Amniotic stem cell (primary cell): ENCODE measurements at places on chromosomes 11 and 22.

- DNase-seq, result no peak
These were observed 1.7 kb downstream of the KLHDC7B start for GRCh38 chr22:50547263-50547985.

DNA sequence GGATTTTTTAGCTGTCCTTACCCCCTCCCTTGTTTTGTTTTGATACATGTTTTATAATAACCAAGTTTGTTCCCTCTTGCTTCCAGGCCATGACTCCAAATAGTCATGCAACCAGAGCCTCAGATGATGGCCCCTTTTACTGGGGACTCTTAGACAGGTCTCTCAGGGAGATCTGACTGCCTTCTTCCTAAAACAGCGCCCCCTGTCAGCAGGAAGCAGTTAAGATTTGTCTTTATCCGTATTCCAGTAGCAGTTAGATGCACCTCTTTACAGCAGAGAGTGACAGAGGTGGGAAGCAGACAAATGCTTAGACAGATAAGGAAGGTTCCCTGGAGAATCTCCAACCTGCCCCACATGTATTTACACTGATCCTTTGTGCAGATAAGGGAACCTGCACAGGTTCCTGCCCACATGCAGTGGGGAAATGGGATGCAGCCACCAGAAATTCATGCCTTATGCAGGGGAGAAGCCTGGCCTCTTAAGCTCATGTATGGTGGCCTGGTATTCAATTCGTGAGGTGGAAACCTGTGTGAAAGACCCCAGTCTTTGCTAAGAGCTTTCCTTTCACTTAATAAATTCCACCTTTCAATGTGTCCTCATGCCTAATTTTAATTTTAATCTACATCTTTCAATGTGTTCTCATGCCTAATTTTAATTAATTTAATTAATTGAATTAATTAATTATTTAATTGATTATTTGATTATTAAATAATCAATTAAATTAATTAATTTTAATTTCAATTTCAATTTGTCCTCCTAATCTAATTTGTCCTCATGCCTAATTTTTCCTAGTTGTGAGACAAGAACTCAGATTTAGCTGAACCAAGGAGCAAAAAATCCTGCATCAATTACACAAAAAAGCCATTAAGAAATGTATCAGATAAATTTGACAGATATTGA, 11.5 kb upstream of the GLYAT start:
- no peak for DNase-seq

DNA sequence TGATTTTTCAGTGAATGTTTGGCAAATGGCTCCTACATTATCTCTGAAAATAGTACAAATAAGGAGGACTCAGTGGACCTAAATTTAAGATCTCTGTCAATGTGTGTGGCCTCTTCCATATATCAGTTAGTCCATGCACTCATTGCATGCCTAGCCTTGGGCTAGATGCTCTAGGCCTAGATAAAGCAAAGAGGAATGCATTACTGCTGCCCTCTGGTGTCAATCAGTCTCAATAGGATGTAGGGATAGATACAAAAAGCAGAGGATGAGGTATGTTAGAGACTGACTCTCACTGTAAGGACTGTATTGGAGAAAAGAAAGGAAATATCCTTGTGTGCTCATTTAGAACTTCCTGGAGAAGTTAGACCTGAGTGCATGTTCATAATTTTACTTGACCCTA, 42.0 kb downstream of the MS4A2 start:
- DNase-seq, result no peak

- no peak for DNase-seq
These were observed 21.8 kb upstream of the UVRAG start for GRCh38 chr11:75792997-75793800.

DNA sequence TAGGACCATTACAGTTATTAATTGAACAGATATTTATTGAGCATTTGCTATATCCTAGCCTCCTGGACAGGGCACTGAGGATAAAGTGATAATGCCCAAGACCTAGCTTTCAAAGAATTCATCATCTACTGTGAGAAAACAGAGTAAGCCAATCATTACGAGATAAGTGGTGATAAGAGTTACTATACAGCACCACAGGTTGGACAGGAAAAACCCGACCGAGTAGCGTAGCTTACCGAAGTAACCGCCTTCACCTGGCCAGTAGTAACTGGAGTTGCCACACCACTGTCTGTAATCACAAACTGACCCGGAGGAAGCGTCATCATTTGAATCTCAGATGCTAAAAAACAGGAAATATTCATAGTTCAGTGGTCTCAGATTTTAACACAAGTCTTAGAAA, 10.0 kb upstream of the NFRKB start:
- DNase-seq, result no peak

- no peak for DNase-seq
These were observed 39.5 kb downstream of the ELFN2 start for GRCh38 chr22:37387793-37388192.

DNA sequence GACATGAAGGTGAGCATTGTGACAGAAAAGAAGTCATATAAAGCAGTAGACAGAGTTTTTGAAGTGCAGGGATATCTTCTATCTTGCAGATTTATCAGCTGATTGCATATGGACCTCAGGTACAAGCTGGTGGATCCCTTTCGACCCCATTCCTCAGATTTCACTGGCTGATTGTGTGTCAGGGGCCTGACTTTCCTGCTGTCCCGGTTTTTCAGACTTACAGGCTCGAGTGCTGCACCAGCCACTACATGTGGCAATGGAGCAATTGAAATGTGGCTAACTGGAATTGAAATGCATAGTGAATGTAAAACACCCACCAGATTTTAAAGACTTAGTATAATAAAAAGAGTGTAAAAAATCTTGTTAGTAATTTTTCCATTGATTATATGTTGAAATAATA, 50.3 kb downstream of the CLMP start:
- no peak for DNase-seq

- DNase-seq, result peak; percentile 80
These were observed 7.3 kb upstream of the AHNAK start for GRCh38 chr11:62553839-62554361.

GRCh38 chr11:116309446-116309845, 463.3 kb downstream of the BUD13 start:
- no peak for DNase-seq

GRCh38 chr11:74284466-74284865, 27.0 kb downstream of the P4HA3 start:
- no peak for DNase-seq

- no peak for DNase-seq
These were observed 34.5 kb downstream of the WT1 start for GRCh38 chr11:32400670-32401369.

GRCh38 chr11:27039873-27040272, 742 bp upstream of the BBOX1 start:
- DNase-seq, result no peak

DNA sequence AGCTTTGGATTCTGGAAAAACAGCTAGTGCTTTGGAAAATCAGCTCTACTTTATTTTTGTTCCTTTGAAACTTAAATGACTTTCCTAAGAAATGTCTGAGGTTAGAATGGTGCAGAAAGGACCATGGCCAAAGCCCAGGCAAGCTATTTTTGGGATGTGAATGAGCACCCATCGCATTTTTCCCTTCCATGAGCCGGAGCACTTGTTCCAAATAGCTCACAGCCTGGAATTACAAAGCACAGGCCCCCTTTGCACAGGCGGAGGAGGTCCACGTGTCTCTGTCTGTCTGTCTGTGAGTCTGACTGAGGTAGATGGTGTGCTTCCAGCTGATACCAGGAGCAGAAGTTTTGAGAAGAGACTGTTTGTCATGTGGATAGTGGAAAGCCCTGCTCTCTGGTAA, 50.7 kb downstream of the MICAL2 start:
- DNase-seq, result no peak

DNA sequence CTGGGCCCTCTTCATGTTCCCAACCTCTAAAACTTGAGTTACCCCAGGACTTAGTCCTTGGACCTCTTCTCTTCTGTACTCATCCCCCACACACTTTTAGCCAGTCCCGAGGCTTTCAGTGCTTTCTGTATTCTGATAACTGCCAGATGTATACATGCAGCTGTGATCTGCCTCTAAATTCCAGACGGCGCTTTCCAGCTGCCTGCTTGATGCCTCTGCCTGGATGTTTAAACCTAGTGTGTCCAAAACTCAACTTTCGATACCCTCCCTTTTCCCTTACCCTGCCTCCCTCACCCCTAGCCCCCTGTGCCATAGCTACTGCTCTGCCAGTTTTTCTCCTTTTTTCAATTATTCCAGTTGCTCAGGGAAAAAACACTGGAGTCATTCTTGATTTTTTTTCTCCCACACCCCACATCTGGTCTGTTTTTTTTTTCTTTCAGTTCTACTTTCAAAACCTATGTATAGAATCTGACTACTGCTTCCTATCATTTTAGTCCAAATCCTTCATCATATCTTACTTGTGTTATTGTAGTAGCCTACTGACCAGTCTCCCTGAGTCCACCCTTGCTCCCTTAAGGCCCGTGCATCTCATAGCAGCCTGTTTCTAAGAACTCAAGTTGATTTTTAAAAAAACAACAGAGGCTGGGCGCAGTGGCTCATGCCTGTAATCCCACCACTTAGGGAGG, 32.9 kb upstream of the TECTA start:
- no peak for DNase-seq

DNA sequence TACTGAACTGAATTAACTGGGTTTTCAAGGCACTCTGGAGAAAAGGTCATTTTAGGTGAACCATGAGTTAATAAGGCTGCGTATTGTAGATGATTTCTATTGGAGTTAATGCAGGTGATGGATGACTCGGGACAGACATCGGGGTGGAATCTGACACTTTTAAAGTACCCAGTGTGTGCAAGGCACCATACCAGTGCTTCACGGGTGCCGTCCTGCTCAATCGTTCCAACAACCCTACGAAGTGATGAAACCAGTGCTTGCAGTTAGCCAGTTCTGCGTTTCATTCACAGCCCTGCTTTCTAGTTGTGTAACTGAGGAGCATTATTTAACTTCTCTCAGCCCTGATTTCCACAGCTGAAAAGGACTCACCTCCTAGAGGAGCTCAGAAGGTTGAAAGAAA, 216.5 kb downstream of the BARX2 start:
- DNase-seq, result no peak

DNA sequence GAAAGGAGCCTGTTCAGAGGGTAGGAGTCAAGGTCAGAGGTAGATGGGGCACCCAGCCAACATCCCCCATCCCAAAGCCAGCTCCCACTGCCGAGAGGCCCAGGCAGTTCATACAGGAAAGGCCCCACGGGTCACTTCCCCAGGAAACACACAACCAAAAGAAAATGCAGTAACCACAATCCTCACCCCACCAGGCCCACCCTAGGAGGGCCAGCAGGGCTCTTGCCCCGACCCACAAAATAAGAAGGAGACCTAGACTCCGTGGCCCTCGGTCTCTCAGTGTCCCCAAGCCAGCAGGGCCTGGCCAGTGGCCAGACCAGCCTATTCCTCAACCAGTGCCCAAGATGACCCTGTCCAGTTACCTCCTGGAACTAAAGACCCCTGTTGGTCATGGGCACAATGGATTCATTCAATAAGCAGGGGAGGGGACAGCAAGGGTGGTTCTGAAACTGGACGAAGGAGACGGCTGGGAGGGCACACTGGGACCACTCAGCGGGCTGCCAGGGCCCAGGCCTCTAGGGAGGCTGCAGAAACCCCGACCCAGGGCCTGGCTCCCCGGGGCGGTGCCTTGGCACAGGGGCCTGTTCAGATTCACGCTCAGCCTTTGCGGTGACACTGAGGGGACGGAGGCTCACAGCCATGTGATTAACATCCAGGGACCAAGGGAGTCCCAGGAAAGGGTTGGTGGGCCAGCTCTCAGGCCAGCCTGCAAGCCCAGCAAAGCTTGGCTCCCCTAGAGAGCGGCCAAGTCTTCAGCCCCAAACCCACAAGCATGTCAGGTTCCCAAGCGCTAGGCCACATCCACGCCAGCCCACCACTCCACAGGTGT, 5.5 kb downstream of the RAB3IL1 start:
- DNase-seq, result no peak

DNA sequence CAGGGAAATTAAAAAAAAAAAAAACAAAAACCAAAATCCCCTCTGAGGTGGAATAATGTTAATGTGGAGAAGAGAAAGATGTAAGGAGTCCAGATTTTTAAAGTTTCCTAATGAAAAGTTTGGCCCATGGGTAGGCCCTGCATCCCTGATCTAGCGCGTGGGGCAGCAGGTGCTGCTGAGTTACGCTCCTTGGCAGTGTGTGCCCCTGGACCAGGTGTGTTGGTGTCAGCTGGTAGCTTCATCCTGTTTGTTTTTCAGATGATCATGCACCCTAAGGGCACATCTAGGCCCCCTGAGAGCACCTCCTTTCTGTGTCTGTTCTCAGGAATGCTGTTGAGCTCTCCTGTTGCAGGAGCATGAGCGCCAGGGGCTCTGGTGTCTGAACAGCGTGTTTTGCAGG, 6.7 kb downstream of the DGCR8 start:
- DNase-seq, result no peak

DNA sequence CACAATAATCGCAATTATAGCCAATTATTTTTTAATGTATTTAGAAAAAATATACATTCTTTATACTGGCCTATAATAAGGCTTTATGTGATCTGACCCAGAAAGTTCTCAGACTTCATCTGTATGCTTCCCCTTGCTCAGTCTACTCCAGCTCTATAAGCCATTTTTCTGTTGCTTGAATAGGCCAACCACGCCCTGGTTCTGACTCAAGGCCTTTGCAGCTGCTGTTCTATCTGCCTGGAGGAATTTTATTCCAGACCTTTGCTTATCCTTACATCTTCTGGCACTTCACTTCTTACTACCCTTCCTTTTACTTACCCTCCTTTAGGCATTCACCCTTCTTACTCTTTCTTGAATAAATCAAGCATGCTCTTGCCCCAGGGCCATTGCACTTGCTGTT, 54.9 kb upstream of the PDE3B start:
- DNase-seq, result no peak

GRCh38 chr11:74090701-74091100, 80.1 kb downstream of the C2CD3 start:
- no peak for DNase-seq

DNA sequence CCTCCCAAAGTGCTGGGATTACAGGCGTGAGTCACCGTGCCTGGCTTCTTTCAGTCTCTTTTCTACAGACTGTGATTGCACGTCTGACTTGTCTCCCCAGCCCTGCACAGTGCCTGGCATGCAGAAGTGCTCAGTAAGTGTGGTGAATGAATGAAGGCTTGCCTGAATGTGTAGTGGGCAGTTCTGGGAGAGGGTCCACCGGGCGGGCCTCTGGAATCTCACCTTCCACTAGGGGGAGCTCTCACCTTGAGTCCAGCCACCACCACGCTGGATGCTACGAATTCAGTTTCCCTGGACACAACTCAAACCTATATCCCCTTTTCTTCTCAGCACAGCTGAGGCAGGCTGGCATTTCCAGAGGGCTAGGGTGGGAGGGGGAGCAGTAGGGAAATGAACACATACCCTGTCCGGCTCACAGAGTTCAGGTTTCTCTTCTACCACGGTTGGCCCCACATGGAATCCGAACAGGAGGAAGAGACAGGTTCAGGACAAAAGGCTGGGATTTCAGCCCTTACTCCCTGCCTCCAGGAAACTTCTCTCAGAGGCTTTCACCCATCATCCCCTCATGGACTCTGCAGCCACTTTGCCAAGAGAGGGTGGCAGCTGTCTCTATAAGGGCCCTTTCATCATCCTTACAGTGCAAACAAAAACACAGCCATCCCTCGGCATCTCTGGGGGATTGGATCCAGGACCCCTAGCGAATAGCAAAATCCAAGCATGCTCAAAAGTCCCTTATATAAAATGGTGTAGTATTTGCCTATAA, 86.8 kb downstream of the NECTIN1 start:
- DNase-seq, result no peak
